ENCODE measurements at places on chromosomes 1 and 21.

GRCh38 chr1:224182057-224182865 lies 779 bp upstream of the DEGS1 start:
- no peak for DNase-seq

DNA sequence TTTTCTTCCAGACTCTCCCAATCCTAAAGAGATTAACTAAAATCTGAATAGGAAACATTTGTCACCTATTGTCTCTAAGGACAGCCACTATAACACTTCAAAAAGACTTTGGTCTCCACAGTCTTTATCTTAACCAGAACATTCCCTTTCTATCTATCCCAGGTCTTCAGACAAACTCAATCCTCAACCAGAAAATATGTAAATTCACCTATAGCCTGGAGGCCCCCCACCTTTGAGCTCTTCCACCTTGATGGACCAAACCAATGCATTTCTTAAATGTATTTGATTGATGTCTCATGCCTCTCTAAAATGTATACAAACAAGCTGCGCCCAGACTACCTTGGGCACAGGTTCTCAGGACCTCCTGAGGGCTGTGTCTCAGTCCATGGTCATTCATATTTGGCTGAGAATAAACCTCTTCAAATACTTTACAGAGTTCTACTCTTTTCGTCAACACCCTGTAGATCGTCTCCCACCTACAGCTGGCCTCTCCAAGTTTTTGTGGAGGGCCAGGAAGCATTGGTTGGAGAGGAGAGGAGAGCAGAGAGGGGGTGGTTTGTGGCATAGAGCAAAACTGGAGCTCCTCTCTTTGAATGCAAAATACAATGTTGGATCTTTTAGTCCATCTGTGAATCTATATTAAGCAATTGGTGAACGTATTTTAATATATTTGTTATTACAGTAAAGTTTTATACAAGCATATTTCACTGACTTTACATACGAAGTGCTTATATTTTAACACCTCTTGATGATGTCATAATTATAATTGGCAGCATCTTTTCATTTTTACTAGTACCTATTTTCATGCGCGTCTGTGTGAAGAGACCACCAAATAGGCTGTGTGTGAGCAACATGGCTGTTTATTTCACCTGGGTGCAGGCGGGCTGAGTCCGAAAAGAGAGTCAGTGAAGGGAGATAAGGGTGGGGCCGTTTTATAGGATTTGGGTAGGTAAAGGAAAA lies 230.7 kb upstream of the DUSP10 start:
- DNase-seq: no peak

DNA sequence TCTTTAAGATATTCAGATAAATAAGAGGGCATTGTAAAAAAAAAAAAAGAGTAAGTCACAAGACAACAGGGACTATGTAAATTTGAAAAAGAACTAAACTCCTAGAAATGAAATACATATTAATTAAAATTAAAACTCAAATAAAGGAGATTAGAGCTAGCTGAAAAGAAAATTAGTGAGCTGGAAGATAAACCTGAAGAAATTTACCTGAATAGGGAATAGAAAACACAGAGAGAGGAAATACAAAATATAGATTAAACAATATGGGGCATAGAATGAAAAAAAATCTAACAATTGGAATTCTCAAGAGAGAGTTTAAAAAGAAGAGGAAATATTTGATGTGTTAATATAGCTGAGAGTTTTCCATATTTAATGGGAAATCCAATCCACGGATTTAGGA lies 35.6 kb upstream of the TADA1 start:
- no peak for DNase-seq

- no peak for DNase-seq
These were observed 44.0 kb downstream of the MAGI3 start for GRCh38 chr1:113434081-113434873.
